ENCODE measurements at places on chromosomes 1 and 21. TPM values are rescaled to one million over a fixed set of nuclear protein-coding genes. Genes with fewer than 3 reads are reported as not detected.
A peak's percentile ranks its signal among the peaks of the same experiment; 100 is the strongest.

GRCh38 chr1:231507476-231508355 is 20.8 kb upstream of the TSNAX start:
- no peak for DNase-seq
- H3K36me3 ChIP-seq = no peaks in the 10 kb centered on the region
- H3K4me1 ChIP-seq = no peaks in the 10 kb centered on the region
- H3K4me3 ChIP-seq = no peak overlapping the region
- no peaks in the 10 kb centered on the region for H3K27me3 ChIP-seq

- H3K27ac ChIP-seq = no peak overlapping the region
- no peaks in the 10 kb centered on the region for H3K4me1 ChIP-seq
- H3K36me3 ChIP-seq = no peaks in the 10 kb centered on the region
- H3K27me3 ChIP-seq = no peaks in the 10 kb centered on the region
Observed at GRCh38 chr1:14506471-14507255, 91.8 kb upstream of the KAZN start.

- H3K27ac ChIP-seq = no peak overlapping the region
- no peak overlapping the region for H3K4me3 ChIP-seq
- no peaks in the 10 kb centered on the region for H3K36me3 ChIP-seq
- H3K4me1 ChIP-seq = no peaks in the 10 kb centered on the region
- DNase-seq = no peak
- peaks cover 2% of the 10 kb centered on the region for H3K27me3 ChIP-seq
Observed at GRCh38 chr1:65243491-65243890, 65.9 kb upstream of the DNAJC6 start.

The INSRR gene
- total RNA-seq = 0.10 TPM

DNA sequence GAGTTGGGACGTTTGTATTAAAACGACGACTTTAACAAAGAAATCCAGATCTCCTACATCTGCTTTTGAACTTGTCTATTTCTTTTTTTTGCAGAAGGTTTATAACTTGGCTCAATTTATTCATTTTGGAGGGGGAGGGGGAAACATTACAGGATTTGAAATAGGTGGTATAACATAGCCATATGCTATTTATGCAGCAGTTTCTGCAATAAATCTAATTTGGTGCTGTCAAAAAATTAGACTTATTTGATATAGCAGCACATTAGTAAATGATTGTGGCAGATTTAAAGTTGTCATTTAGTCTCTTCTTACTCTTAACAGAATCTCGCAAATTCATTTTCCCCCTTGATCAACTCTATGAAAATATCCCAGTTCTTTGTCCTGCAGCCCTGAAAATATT is 138.2 kb downstream of the SDCCAG8 start:
- no peak for DNase-seq
- H3K4me1 ChIP-seq = peaks cover 4% of the 10 kb centered on the region
- H3K4me3 ChIP-seq = no peak overlapping the region
- no peaks in the 10 kb centered on the region for H3K36me3 ChIP-seq

DNA sequence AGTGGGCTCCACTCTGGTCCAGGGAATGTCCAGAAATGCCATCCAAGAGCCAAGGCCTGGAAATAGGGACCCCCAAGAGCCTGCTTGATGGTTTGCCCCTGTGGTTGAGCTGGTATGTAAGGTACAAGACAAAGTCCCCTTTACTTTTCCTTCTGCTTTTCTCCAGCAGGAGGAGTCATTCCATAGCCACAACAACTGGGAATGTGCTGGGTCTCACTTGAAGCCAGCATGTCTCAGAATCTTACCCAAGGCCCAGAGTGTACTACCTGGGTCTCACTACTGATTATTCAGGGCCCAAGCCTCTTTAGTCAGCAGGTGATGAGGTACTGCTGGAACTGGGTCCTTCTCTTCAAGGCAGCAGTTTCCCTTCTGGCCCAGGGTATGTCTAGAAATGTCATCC is 62.1 kb upstream of the CD55 start:
- H3K36me3 ChIP-seq = no peaks in the 10 kb centered on the region
- no peaks in the 10 kb centered on the region for H3K4me1 ChIP-seq
- H3K27ac ChIP-seq = no peak overlapping the region
- no peaks in the 10 kb centered on the region for H3K27me3 ChIP-seq
- no peak for DNase-seq

GRCh38 chr1:220485131-220485530 is 42.8 kb upstream of the MARK1 start:
- H3K27me3 ChIP-seq = no peaks in the 10 kb centered on the region
- H3K4me1 ChIP-seq = no peaks in the 10 kb centered on the region
- no peaks in the 10 kb centered on the region for H3K36me3 ChIP-seq
- no peak overlapping the region for H3K4me3 ChIP-seq
- no peak for DNase-seq
- H3K27ac ChIP-seq = no peak overlapping the region

- peaks cover under 1% of the 10 kb centered on the region for H3K4me1 ChIP-seq
- H3K27ac ChIP-seq = no peak overlapping the region
- no peak overlapping the region for H3K4me3 ChIP-seq
- no peak for DNase-seq
- H3K36me3 ChIP-seq = no peaks in the 10 kb centered on the region
Observed at GRCh38 chr1:228996281-228996680, 261.0 kb downstream of the RHOU start.

The LRRC38 gene
- not detected for total RNA-seq

- no peak overlapping the region for H3K27ac ChIP-seq
- H3K4me1 ChIP-seq = no peaks in the 10 kb centered on the region
- DNase-seq = no peak
- H3K36me3 ChIP-seq = no peaks in the 10 kb centered on the region
Observed at GRCh38 chr1:38686167-38686926, 173.2 kb downstream of the RRAGC start.

GRCh38 chr1:30656171-30656940 is 67.0 kb downstream of the MATN1 start:
- DNase-seq = no peak

GRCh38 chr1:9615316-9616063 is 26.8 kb downstream of the TMEM201 start:
- H3K36me3 ChIP-seq = peaks cover 4% of the 10 kb centered on the region
- H3K4me1 ChIP-seq = peaks cover 7% of the 10 kb centered on the region
- DNase-seq = peak; percentile 40
- no peak overlapping the region for H3K4me3 ChIP-seq
- H3K27me3 ChIP-seq = no peaks in the 10 kb centered on the region

The ADGRL4 gene
- total RNA-seq = not detected

- no peaks in the 10 kb centered on the region for H3K36me3 ChIP-seq
- H3K4me1 ChIP-seq = no peaks in the 10 kb centered on the region
- H3K27me3 ChIP-seq = no peaks in the 10 kb centered on the region
- no peak overlapping the region for H3K27ac ChIP-seq
- H3K4me3 ChIP-seq = no peak overlapping the region
- no peak for DNase-seq
Observed at GRCh38 chr1:186474208-186474607, 13.3 kb upstream of the PDC start.

DNA sequence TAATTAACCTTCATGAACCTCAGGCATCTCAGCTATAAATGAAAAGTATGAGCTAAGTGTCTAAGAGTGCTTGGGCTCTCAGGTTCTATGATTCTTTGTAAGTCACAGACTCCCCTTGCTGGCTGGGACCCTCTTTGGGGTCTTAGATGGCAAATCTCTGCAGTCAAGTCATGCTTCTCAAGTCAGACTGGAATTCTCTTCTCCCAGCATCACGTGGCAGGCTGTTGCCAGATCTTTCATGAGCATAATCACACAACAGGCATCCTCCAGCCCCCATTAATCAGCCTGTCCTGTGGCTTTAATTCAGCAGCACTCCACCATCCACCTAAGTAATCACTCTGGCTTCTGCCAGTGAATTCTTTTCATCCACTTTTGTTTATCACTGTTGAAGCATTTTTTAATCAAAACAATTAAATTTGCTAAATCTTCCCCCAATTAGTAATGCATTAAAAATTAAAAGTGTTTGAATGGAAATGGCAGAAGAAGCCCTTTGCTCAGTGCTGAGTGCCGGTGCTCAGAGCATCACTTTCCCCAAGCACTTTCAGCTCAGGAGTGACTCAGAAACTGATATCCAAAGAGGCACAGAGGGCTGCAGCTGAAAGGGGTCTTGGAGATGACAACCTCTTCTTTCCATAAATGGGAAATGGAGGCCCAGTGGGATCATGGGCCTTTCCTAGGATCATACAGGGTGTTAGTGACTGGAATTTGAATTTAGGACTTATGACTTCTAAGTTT is 50.2 kb downstream of the C8A start:
- H3K27me3 ChIP-seq = no peaks in the 10 kb centered on the region
- no peak for DNase-seq
- no peak overlapping the region for H3K27ac ChIP-seq
- H3K4me1 ChIP-seq = peaks cover 17% of the 10 kb centered on the region

- peaks cover 40% of the 10 kb centered on the region for H3K36me3 ChIP-seq
- H3K4me3 ChIP-seq = no peak overlapping the region
- H3K4me1 ChIP-seq = no peaks in the 10 kb centered on the region
- no peak overlapping the region for H3K27ac ChIP-seq
Observed at GRCh38 chr21:37146320-37147235, 73.5 kb downstream of the TTC3 start.

DNA sequence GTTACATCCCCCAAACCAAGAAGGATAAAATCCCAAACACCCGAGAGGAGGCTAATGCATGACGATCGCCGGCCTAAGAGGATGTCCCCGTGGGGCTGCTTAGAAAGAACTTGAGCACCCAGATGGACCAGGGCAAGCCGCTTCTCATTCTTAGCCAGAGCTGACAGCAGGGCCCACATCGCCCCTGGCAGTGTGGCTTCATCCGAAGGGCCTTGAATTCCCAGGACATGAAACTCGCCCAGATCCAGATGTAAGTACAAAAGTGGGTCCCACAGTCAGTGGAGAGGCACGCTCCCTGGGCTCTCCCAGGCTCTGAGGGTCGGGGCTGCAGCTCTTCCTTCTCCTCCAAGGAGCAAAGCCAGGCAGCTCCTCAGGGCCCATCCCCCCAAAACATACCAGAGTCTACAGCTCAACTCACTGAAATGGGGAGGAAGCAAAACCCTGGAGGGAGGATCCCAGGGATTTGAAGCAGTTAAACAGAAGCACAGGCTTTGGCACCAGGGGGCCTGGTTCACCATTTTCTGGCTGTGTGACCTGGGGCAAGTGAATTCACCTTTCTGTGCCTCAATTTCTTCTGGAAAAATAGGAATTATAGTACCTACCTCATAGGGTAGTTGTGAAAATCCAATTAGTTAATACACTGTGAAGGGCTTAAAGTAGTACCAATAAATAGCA is 85.6 kb downstream of the MAN1C1 start:
- no peak overlapping the region for H3K4me3 ChIP-seq
- peaks cover 15% of the 10 kb centered on the region for H3K27me3 ChIP-seq
- no peak for DNase-seq
- no peak overlapping the region for H3K27ac ChIP-seq

GRCh38 chr1:221025956-221026355 is 146.7 kb downstream of the HLX start:
- H3K27me3 ChIP-seq = no peaks in the 10 kb centered on the region
- no peaks in the 10 kb centered on the region for H3K36me3 ChIP-seq
- no peak for DNase-seq
- H3K4me3 ChIP-seq = no peak overlapping the region

DNA sequence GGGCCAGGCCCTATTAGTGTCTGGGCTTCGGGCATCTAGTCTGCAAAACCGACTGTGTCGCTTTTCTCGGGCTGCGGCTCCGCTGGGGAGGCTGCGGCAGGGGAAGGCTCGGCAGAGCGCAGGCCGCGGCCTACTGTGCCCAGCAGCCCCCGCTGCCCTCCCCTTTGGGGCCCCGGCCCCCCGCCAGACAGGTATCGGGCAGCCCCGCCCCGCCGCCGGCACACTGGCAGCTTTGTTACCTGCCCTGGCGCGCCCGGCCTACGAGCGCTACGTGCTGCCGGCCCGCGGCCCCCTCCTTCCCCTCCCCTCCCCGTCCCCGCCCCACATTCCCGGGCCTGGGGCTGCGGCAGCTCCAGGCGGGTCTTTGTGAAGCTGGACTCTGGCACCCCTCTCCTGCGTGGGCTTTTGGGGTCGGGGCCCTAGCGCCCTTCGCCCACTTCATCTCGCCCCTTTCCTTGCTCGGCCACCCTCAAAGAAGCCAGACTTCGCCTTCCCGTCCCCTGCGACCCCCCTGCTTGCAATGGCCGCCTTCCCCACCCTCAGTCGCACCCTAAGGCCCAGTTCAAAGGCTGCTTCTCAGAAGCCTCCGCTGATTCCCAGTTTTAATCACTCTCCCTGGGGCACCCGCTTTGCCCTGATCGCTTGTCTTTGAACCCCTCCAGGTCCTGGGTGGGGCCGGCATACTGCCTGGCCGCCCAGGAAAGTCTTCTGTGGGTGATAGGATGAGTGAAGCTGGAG is 48.9 kb upstream of the SLC2A1 start:
- no peak for DNase-seq
- no peak overlapping the region for H3K4me3 ChIP-seq
- H3K27ac ChIP-seq = no peak overlapping the region
- H3K36me3 ChIP-seq = no peaks in the 10 kb centered on the region
- H3K4me1 ChIP-seq = no peaks in the 10 kb centered on the region
- no peaks in the 10 kb centered on the region for H3K27me3 ChIP-seq

The ASPM gene
- 0.73 TPM for total RNA-seq

- H3K36me3 ChIP-seq = no peaks in the 10 kb centered on the region
- no peaks in the 10 kb centered on the region for H3K27me3 ChIP-seq
- peaks cover 38% of the 10 kb centered on the region for H3K4me1 ChIP-seq
- peak; percentile 29 for DNase-seq
Observed at GRCh38 chr1:15384301-15384901, 25.3 kb upstream of the EFHD2 start.

GRCh38 chr1:226001963-226002666 is 3.0 kb upstream of the SDE2 start:
- peaks cover 4% of the 10 kb centered on the region for H3K36me3 ChIP-seq
- no peak overlapping the region for H3K4me3 ChIP-seq
- H3K27ac ChIP-seq = peak overlapping the region; percentile 99
- no peaks in the 10 kb centered on the region for H3K27me3 ChIP-seq

- no peak for DNase-seq
- no peak overlapping the region for H3K27ac ChIP-seq
- no peaks in the 10 kb centered on the region for H3K36me3 ChIP-seq
- no peak overlapping the region for H3K4me3 ChIP-seq
- no peaks in the 10 kb centered on the region for H3K27me3 ChIP-seq
Observed at GRCh38 chr1:203589171-203589570, 37.5 kb upstream of the ATP2B4 start.

The TBX19 gene
- 5.2 TPM for total RNA-seq

DNA sequence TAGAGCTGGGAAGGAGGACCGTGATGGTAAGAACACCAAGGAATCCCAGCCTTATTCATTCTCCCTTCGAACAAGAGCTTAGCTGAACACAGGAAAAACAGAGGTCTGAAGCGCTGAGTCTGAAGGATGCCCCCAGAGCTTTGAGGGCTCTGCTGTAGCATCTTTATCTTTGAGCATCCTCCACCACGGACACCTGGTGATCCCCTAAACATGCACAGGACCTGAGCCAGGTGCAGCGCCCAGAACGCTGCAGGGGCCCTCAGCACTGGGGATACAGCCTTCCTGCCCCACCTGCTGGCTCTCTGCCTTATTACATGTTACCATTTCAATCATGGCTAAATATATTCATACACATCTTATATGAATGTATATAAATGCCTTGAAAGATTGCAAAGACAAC is 7.7 kb upstream of the GPATCH4 start:
- H3K4me1 ChIP-seq = peaks cover 6% of the 10 kb centered on the region
- no peak overlapping the region for H3K4me3 ChIP-seq
- no peak for DNase-seq
- H3K36me3 ChIP-seq = no peaks in the 10 kb centered on the region

Data from natural killer cell (primary cell).